Renal cortex interstitium (tissue), 15 donors: ENCODE measurements at places on chromosomes 2 and 18.

- no peak for DNase-seq
Observed at GRCh38 chr2:241942416-241943208, 73.1 kb downstream of the RTP5 start.

DNA sequence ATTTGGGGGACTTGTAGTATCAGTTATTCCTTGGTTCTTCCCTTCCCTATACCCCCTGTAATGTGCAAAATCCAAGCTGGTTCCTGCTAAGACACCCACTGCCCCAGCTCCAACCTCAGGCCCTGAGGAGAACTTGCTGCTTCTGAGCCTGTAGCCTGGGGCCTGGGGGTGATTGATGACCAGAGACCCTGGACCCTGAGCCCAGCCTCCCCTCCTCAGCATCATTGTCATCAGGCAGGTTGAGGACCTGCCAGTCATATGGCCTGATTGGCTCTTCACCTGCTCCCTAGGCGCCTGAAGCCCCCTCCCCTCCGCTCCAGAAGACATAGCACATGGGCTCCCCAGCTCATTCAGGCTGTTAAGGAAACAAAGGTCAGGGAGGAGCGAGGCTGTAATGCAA lies 73.8 kb upstream of the YWHAQ start:
- DNase-seq = no peak

GRCh38 chr2:174198846-174199564 lies 49.3 kb downstream of the OLA1 start:
- no peak for DNase-seq

DNA sequence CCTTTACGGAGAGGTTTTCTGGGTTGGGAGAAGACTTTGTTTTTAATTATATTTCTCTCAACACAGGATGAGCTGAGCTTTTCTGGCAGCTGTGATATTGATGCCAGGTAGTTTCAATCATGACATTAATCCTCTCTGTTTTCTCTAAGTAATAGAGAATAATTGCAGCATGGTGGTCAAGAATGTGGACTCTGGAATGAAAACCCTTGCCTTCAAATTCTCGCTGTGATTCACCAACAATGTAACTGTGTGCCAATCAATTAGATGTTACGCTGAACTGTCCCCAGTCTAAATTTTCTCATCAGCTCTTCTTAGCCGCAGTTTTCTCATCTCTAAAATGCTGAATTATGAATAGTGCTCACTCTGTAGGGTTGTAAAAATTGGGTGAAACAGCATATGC lies 31.6 kb upstream of the PPM1B start:
- no peak for DNase-seq

DNA sequence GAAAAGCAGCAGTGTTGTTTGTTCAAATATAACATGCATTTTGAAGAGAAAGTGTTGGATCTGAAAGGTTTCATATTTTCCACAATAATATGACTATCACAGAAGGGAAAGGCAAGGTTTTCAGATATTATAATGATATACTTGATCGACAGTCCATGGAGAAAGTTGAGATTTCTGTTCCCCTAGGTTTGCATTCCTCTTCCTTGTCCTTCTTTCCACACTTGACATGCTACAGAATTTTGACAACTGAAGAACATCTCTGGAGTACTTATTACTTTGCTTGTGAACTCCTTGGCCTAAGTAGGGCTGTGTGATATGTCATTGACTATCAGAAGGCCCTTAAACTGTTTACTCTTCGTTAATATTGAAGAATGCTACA lies 46.5 kb downstream of the TMEFF2 start:
- no peak for DNase-seq

GRCh38 chr2:178484245-178485041 lies 4.2 kb downstream of the PLEKHA3 start:
- DNase-seq = no peak

GRCh38 chr2:126881591-126881990 lies 17.1 kb upstream of the TEX51 start:
- no peak for DNase-seq

- DNase-seq = no peak
Observed at GRCh38 chr2:120892271-120892966, 156.8 kb downstream of the GLI2 start.

DNA sequence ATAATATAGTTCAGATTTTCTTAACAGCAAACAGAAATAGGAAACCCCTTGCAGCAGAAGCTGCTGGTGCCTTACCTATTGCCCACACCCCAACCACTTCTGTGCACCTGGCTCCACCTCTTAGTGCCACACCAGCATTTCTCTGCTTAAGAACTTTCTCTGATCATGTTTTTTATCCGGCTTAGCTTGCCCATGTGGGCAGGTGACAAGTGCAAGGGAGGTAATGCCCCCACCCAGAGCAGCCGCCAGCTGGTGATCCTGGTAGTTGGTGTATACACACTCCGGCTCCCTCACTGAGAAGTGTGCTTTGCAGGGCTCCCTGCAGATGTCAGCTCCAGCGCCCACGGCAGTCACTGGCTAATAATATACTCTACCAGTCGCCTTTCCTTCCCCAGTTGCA lies 126.3 kb downstream of the ALPK2 start:
- no peak for DNase-seq

DNA sequence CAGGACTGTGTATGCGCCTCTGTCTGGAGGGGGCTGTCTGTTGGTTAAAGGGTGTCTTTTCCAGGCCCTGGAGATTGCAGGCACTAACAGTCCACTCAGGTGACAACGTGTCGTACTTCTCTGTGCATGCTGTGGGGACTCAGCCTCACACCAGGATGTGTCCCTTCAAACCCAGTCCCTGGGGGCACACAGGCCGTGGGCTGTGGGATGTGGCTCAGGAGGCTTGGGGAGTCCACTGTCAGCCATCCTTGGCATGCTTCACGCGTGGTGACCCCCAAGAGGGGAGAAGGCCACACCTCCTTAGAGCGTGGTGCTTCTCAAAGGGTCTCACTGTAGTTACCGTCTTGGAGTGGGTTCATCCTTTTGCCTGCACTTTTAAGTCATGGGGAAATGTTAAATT lies 127.8 kb downstream of the KLHL29 start:
- no peak for DNase-seq

- DNase-seq = no peak
Observed at GRCh38 chr2:102334486-102334885, 21.1 kb upstream of the IL18R1 start.

DNA sequence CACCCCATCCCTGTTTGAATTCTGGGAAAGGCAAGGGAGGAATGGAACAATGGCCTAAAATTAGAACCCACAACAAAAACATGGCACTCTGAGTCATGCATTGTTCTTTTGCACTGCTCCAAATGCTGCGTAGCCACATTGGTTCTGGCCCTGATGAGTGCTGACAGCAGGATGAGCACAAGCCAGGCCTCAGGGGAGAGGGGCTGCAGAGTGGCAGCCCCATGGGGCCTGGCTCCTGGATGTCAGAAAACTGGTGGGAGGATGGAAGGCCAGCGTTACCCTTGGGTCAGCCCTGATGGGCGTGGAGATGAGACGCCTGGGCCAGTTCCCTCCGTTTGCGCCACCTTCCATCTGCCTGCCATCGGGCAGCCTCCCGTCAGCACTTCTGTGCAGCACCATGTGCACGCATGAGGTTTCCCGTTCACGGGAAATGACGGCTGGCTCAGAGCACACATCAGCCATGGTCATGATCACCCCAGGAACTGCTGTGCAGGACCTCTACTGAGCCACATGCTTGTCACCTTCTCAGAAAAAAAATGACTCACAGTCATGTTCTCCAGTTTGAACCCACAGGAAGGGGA lies 65.6 kb downstream of the CYP26B1 start:
- no peak for DNase-seq

DNA sequence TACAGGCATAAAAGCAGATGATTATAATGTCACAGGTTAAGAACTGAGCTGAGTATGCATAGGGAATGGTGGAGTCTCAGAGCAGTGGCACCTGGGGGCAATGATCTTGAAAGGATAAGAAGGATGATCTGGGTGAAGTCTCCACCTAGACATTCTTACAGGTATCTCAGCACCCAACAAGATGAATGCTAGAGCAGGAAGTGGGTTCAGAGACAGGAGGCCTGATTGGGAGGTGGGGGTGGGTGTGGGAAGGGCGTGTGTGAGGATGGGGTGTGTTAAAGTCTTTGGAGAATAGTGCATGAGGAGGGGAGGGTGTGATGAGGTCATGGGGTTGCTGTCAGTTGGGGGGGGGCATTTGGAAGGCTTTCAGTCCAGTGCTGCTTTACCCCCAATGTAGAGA lies 78.8 kb upstream of the UPP2 start:
- no peak for DNase-seq

DNA sequence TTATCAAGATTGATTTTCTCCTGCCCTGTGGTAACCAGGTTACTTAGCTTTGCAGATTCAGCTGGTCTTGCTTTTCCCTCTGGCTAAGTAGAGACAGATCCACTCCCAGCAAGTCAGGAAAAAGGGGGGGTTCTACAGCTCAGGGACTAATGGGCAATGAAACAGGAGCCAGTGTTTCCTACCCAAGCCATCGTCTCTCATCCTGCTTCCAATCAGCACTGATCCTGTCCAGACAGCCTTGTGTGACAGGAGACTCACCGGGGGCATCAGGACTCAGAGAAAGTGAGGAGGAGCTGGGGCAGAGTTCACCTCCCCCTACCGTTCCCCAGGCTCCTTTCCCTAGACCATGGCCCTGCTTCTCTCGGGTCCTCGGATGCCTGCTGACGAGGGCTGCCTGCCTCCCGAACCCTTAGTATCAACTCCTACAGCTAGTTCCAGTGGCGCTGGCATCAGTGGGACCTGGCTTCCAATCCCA lies 307.6 kb downstream of the ALK start:
- no peak for DNase-seq

DNA sequence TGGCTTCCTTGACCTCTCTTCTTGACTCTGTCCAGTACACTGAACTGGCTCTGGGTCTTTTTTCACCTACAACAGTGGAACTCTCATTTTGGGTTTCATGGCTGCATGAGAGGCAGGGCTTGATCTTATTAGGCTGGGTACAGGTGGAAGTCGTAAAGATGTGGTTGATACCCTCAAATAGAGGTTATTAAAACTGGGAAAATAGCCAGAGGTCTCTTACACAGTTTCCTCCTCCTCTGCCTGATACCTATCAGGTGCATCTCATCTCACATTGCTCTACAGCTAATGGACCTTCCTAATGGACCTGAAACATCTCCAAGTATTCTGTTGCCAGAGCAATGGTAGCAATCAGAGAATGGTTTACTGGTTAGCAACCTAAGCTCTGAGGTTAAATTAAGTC lies 231.8 kb downstream of the ETAA1 start:
- DNase-seq = no peak

- no peak for DNase-seq
Observed at GRCh38 chr18:2971741-2972552, 41.0 kb downstream of the LPIN2 start.

GRCh38 chr2:175874291-175874690 lies 127.8 kb downstream of the LNPK start:
- no peak for DNase-seq

GRCh38 chr2:158619496-158619895 lies 162.7 kb downstream of the PKP4 start:
- no peak for DNase-seq

- DNase-seq = peak; percentile 43
Observed at GRCh38 chr2:163734881-163735684, 725 bp downstream of the FIGN start.

DNA sequence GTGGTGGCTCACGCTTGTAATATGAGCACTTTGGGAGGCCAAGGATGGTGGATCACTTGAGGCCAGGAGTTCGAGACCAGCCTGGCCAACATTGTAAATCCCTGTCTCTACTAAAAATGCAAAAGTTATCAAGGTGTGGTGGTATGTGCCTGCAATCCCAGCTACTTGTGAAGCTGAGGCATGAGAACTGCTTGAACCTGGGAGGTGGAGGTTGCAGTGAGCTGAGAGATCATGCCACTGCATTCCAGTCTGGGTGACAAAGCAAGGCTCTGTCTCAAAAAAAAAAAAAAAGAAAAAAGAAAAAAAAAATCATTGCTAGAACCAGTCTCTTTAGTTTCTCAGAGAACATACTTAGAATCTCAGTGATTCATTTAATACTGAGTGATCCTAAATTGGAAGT lies 217.1 kb downstream of the DYM start:
- no peak for DNase-seq

DNA sequence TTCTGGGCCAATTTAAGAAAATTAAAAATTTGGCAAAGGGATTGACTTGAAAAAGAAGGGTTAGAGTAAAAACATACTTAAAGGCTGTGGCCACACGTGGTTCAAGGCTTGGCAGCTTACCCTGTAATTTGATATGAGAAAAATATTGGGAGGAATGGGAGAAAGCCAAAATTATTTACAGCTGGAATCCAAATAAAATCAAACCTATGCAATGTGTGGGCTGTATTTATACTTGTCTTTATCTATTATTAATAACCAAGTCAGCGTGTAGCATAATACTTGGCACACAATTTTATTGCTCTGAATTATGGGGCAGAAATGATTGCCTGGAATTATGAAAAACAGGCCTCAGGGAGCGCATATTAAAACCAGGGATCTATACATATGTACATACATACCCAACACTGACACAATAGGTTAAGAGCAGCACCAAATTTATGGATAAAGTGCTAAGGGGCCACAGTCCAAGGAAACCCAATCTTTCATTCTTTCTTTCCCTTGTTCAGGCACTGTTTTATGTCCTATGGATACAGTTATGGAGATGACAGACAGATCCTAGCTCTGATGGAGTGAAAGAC lies 35.6 kb downstream of the FAM124B start:
- DNase-seq = no peak

GRCh38 chr18:49591775-49592174 lies 29.9 kb downstream of the LIPG start:
- no peak for DNase-seq

- DNase-seq = no peak
Observed at GRCh38 chr2:160741271-160741670, 247.7 kb upstream of the RBMS1 start.

GRCh38 chr2:42844366-42844765 lies 52.0 kb upstream of the HAAO start:
- no peak for DNase-seq

GRCh38 chr2:86487062-86487461 lies 45.9 kb downstream of the KDM3A start:
- no peak for DNase-seq

GRCh38 chr2:72004201-72004915 lies 143.3 kb downstream of the CYP26B1 start:
- DNase-seq = no peak

GRCh38 chr2:38925982-38926381 lies 36.3 kb downstream of the ARHGEF33 start:
- DNase-seq = no peak

DNA sequence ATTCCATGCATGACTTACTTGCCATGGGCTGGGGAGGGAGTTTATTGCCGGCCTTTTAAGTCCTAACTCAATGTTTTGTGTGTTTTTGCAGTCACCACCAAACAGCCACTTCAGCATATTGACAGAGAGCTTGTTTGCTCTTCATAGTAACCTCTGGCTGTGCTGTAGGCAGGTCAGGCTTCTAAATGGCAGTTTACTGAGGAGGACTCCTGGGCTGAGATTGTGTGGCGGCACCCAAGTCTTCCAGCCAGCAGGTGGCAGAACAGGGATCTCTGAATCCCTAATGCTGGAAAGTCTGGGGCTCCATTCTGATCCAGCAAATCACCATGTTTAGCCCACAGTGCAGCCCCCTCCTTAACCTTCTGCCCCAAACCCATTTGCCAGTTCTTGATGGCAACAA lies 121.2 kb downstream of the CAPN13 start:
- DNase-seq = no peak
